ENCODE measurements at places on chromosomes 5 and 9.

GRCh38 chr5:102545175-102545574 lies 46.4 kb upstream of the SLCO6A1 start:
- DNase-seq: no peak

DNA sequence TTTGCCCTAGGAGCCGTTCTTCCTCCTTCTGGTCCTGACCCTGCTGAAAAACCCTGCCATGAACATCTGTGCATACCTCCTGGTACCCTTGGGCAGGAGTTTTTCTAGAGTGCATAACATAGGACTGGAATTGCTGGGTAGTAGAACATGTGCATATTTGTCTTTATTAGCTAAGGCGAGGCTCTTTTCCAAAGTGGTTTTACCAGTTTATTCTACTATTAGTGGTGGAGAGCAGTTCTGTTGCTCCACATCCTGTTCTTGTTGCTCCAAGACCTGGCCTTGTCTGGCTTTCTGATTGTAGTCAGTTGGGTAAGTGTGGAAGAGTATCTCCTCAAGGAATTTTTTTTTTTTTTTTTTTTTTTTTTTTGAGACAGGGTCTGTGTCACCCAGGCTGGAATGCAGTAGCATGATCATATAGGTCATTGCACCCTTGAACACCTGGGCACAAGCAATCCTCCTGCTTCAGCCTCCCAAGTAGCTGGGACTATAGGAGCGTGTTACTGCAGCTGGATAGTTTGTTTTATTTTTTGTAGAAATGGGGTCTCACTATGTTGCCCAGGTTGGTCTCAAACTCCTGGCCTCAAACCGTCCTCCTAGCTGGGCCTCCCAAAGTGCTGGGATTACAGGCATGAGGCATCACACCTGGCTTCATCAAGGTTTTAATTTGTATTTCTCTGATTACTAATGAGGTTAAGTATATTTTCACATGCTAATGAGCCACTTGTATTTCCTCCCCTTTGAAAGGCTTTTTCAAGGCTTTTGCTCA lies 85.2 kb downstream of the SPRY4 start:
- no peak for DNase-seq

DNA sequence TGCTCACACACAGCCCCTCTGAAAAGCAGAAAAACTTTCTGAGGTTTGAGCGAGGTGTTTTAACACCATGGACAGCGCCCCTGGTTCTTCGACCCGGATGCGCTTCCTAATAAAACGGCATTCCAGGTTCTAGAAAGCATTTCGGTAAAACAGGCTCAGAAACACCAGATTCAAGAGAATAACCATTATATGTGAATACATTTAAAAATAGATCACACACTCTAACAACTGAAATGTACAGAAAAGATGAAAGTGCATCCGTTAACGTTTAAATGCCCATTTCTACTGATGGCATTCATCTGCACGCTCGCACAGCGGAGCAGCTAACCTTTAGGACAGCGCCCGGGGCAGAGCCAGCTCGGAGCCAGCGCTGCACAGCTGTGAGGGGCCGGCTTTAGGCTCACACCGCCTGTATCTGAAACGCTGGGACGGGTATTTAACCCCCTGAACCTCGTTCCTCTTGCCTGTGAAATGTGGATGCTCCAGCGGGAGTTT lies 26.3 kb upstream of the TENT4A start:
- no peak for DNase-seq

GRCh38 chr5:177432143-177432838 lies 5.8 kb downstream of the GRK6 start:
- no peak for DNase-seq

GRCh38 chr5:76221311-76221710 lies 138.1 kb downstream of the SV2C start:
- DNase-seq: no peak

GRCh38 chr5:147746986-147747385 lies 35.5 kb downstream of the JAKMIP2 start:
- DNase-seq: no peak

DNA sequence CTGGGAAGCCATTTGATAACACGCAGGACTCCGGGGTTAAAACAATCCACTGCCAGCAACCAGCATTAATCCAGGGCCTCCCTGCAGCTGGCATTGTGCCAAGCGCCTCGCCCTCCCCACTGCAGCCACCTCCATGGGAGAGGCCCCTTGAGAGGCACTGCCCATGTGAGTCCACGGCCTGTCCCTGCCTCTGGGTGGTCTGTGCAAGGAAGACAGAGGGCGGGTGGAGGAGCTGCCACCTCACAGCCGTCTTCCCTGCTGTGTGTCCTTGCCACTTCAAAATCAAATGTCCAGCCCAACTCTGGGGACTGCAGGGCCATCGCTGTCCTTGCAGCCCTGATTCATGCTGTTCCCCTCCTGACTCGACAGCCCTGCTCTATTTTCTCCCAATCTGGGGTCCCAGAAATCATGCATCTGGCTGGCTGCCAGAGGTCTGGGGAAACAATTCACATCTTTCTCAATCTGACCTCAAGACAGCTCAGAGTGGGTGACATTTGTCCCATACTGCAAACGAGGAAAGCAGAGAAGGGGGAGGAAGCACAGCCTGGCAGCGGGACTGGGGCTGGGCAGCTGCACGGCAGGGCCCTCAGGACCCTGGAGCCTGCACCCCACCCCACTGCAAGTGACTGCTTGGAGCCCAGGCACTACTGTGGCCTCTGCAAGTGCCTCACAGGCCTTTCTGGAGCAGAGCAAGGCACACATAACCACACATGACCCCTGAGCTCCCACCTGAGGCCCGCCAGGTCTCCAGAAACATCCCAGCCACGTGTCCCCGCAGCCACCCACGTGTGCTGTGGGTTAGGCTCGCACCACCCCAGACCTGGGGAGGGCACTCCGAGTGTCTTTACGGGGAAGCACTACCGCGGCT lies 15.7 kb downstream of the BRD3OS start:
- DNase-seq: no peak

DNA sequence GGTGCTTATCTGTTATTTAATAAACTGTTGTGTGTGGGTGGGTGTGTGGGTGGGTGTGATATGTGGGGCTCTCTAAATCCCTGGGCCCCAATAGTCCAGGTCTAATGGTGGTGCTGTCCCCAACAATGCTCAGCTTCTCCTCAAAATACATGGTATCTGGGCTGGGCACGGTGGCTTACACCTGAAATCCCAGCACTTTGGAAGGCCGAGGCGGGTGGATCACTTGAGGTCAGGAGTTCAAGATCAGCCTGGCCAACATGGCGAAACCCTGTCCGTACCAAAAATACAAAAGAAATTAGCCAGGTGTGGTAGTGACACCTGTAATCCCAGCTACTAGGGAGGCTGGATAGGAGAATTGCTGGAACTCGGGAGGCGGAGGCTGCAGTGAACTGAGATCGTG lies 4.5 kb upstream of the ORM1 start:
- no peak for DNase-seq

DNA sequence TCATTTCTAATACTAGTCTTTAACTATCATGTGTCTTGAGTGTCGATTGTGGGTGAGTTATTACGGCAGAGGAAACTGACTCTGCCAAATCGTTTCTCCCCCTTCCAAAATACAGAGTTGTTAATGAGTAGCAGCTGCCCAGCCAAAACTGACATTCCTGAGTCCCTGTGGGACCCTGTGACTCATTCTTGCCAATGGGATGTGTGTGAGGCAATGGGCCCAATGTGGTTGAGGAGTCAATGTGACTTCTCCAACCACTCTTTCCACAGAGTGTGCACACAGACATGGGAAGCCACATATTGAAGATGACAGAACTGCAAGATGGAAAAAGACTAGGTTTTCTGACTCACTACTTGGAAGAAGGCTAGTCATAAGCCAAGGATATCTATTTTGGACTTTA lies 434.7 kb downstream of the DTWD2 start:
- DNase-seq: no peak

GRCh38 chr5:180803181-180804128 lies 849 bp upstream of the MGAT1 start:
- peak; percentile 88 for DNase-seq

GRCh38 chr5:180790020-180790419 lies 12.6 kb downstream of the MGAT1 start:
- DNase-seq: no peak

- DNase-seq: no peak
Observed at GRCh38 chr5:172414531-172415361, 39.6 kb downstream of the SH3PXD2B start.

GRCh38 chr9:20569525-20569924 lies 52.8 kb downstream of the MLLT3 start:
- no peak for DNase-seq

- DNase-seq: no peak
Observed at GRCh38 chr5:173771121-173771724, 116.9 kb upstream of the CPEB4 start.

- no peak for DNase-seq
Observed at GRCh38 chr9:77802515-77803293, 154.6 kb upstream of the GNA14 start.

DNA sequence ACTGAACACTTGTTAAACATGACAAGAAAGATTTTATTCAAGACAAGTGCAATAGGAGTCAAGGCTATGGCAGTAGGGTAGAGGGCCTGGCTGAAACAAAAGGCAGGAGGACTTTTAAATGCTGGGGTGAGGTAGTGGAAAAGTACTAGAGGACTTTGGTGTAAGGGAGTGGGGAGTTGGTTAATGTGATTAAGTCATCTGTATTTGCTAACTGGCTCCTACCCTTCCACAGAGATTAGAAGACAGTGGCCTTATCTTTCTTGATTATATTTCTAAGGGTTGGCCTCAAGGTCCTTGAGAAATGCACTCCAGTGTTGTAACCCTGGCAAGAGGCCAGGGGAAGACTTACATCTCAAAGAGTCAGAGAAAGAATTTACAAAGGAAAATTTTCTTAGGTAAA lies 160.2 kb upstream of the FTMT start:
- DNase-seq: no peak

- no peak for DNase-seq
Observed at GRCh38 chr5:445591-445990, 2.6 kb downstream of the EXOC3 start.

DNA sequence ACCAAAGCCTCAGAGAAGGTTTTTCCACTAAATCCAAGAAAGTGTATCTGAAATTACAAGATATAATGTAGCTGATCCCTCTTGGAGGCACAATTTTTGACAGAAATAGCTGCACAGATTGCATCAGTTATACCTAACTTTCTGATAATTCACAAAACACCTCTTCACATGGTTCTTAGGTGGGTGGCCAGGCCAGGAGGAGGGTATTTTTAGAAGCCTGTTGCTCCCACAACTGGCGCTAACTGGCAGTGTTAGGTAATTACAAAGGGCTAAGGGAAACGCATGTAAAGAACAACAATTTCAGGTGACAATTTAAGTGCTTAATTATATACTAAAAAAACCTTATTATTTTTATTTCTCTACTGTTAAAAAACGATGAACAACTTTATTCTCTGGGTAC lies 247.9 kb downstream of the BNC2 start:
- DNase-seq: no peak

DNA sequence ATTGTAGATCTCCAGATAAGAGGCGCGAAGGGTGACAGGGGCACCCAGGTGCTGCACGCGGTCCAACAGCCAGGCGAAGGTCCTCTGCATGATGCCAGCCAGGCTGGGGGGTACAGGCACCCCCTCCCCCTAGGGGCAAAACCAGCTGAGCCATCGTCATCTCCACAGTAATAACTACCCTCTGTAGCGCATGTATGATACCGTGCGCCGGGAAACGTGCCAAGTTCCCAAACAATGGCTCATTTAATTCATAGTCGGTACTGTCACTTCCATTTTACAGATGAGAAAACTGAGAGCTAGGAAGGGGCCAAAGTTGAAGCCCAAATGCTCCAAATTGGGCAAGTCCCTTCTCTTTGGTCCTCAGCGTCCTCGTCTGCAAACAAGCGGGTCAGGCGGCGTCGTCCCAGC lies 1.5 kb downstream of the KIF12 start:
- DNase-seq: no peak

DNA sequence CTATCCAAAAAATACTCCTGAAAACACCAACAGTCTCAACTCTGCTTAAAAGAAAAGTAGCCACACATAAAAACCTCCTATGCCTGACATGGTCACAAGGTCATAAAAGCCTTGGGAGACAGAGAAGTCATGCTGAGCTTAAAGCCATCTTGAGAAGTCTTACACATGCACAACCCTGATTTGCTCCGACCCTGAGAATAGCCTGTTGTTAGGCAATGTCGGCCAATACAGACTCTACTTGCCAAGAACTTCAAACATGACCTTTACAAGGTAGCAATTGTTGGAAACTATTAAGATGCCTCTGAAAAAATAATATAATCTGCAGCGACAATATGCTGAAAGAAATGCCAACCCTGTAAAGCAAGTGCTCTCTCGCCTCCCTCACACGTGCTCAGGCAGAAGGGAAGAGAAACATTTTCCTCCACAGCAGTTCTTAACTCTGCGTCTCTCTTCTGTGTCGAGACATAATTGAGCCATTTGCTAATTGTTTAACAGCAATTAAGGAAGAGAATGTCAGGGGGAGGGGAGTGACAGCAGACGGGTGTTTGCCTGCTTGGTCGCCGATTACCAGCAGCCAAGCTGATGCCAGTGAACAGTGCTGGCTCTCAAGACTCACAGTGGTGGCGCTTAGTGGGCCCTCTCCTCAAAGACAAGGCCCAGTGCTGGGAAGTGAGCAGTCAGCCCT lies 393.6 kb downstream of the SPOCK1 start:
- DNase-seq: no peak

- no peak for DNase-seq
Observed at GRCh38 chr9:112819635-112820496, 69.3 kb downstream of the SNX30 start.

- no peak for DNase-seq
Observed at GRCh38 chr9:116434314-116434713, 252.8 kb upstream of the TRIM32 start.

GRCh38 chr5:81288021-81288433 lies 13.4 kb upstream of the ZCCHC9 start:
- DNase-seq: no peak

DNA sequence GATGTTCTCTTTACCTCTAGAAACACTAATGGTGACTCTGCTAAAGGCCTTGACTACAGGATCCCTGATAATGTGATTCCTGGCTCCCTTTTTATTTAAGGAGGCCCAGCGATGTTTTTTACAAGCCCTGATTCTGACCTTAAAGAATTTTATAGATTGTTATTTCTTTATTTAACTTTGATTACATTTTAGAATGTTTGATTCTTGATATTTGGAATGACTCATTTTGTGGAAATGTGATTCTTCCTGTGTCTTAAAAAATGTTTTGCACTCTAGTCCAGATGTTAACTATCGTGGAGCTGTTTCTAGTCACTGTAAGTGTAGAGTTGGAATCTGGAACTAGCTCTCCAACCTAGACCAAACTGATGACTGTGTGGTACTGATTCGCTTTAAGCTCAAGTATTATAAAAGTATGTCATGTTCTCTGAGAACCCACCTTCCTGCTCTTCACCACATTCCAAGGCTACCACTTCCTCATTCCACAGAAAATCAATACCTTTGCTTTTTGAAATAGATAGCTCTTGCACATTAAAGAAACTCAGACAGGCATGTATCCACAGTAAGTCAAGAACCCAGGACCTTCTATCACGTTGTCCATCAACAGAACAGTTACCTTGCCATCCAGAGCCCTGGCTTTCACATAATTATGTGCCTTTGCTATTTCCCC lies 65.2 kb downstream of the JMY start:
- no peak for DNase-seq

GRCh38 chr9:8389531-8389930 lies 590.0 kb upstream of the DMAC1 start:
- DNase-seq: no peak

- peak; percentile 58 for DNase-seq
Observed at GRCh38 chr5:143215690-143216089, 187.8 kb downstream of the NR3C1 start.

All from HL-60 (cell line).